ENCODE measurements at places on chromosomes 11 and 22. TPM values are rescaled to one million over a fixed set of nuclear protein-coding genes. Genes with fewer than 3 reads are reported as not detected.
A peak's percentile ranks its signal among the peaks of the same experiment; 100 is the strongest.

GRCh38 chr11:102831489-102832440 lies 11.6 kb downstream of the MMP3 start:
- no peaks in the 10 kb centered on the region for H3K36me3 ChIP-seq
- DNase-seq: peak; percentile 6
- H3K4me3 ChIP-seq: no peak overlapping the region
- H3K27ac ChIP-seq: no peak overlapping the region
- H3K27me3 ChIP-seq: peaks cover 36% of the 10 kb centered on the region

GRCh38 chr11:97772705-97773104 lies 1248.0 kb upstream of the CNTN5 start:
- H3K36me3 ChIP-seq: no peaks in the 10 kb centered on the region
- H3K27ac ChIP-seq: no peak overlapping the region
- H3K4me1 ChIP-seq: no peaks in the 10 kb centered on the region
- no peak overlapping the region for H3K4me3 ChIP-seq
- DNase-seq: no peak

DNA sequence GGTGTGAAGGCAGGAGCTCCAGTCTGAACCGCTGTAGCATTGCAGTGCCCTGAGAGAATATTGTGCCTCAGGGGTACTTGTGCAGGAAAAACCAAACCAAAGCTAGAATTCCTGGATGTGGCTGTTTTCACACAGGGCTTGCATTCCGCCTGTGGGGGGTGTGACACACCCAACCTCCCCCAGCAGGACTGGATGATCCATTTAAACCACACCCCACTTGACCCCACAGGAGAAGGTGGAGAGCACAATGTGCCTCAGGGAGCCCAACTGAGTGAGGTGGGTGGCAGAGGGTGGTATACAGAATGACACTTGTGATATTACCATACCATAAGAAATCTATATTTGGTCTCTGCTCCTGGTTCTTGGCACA lies 66.9 kb upstream of the SLC22A12 start:
- H3K4me3 ChIP-seq: no peak overlapping the region
- H3K27me3 ChIP-seq: peaks cover 78% of the 10 kb centered on the region
- DNase-seq: no peak

OR4C6 gene
- not detected for total RNA-seq

DNA sequence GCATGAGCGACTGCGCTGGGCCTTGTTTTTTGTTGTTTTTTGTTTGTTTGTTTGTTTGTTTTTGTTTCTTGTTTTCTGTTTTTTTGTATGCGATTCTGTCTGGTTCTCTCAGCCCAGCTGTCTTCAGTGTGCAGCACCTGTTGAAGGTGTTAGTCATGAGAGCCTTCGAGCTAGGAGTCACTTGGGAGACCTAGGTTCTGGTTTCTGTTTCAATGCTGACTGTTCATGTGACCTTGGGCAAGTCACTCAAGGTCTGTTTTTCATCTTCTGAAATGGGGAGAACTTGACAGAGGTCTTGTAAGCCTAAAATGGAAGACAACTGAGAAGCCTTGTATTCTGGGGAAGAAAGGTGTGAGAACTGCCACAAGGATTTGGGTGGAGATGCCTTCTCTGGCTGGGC lies 1.8 kb downstream of the DCPS start:
- no peaks in the 10 kb centered on the region for H3K36me3 ChIP-seq
- H3K4me1 ChIP-seq: peaks cover 5% of the 10 kb centered on the region
- no peak overlapping the region for H3K4me3 ChIP-seq
- no peaks in the 10 kb centered on the region for H3K27me3 ChIP-seq
- no peak overlapping the region for H3K27ac ChIP-seq

- H3K36me3 ChIP-seq: no peaks in the 10 kb centered on the region
- H3K27ac ChIP-seq: no peak overlapping the region
- peaks cover 31% of the 10 kb centered on the region for H3K27me3 ChIP-seq
Measured at GRCh38 chr11:92225568-92226330, 1.1 kb downstream of the FAT3 start.
